Hindlimb muscle (tissue), 1 donor: ENCODE measurements at places on chromosomes 16 and 17.

DNA sequence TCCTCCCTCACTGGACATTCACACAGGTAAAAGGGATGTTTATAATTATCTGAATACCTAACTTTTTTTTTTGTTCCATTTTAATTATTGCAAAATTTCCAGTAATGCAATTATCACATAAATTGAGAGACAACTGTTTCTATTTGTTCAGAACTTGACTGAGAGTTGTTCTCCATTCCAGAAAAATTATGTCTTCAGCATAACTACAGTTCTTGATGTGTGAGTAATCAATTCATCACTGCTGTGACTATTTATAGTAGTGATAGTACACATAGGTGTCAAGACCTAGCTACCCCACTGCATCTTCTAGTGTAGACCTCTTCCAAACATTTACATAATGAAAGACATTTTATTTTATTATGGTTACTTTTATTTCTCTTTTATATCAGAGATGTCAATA lies 5.8 kb upstream of the TNRC6A start:
- no peak for DNase-seq

DNA sequence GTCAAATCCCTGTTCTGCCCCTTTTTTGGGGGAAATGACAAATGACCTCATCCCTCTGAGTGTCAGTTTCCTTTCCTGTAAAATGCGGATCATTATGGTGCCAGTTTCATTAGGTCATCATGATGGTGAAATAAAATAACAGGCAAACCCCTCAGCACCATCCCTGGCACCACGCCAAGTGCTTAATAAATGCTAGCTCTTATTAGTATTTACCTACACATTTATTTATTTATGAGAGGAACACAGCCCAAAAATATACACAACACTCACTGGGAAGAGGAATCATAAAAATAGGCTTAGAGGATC lies 28.6 kb upstream of the GPRC5B start:
- DNase-seq = no peak

GRCh38 chr17:70644096-70644495 lies 474.8 kb downstream of the KCNJ2 start:
- no peak for DNase-seq

- no peak for DNase-seq
These were observed 4.8 kb downstream of the TOP2A start for GRCh38 chr17:40412880-40413279.

DNA sequence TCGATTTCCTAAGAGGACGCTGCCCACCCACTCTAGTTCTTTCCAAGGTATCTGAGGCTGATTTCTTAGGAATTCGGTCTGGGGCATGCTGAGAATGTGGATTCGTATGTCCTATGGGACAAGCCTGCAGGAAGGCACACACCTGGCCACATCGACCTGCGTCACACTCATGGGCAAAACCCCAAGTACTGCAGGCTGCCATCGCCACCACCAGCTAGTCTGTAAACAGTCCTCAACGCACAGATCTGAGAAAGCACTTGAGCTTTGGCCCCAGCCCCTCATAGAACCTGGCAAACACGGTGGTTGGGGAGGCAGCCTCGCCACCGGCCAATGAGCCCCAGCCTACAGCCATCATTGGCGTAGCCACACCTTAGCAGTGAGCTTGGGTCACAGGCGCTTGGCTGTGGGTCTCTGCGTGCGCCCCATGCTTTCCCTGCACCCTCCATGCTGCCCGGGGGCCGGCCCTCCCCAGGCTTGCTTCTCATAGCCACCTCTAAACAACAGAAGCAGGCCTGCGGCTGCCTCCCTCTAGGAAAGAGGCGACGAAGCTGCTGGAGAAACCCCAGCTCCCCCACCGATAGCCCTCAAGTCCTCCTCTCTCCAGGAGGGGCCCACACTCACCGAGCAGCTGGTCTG lies 75.1 kb downstream of the ZNF778 start:
- DNase-seq = no peak

DNA sequence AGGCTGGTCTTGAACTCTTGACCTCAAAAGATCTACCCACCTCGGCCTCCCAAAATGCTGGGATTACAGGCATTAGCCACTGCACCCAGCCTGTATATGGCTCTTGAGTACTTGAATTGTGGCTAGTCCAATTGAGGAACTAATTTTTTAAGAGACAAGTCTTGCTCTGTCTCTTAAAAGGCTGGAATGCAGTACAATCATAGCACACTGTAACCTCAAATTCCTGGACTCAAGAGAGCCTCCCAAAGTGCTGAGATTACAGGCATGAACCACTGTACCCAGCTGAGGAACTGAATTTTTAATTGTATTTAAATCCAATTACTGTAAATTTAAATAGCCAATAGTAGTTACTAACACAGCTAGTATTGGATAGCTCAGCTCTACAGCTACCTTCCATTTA lies 50.6 kb downstream of the MED13 start:
- no peak for DNase-seq

DNA sequence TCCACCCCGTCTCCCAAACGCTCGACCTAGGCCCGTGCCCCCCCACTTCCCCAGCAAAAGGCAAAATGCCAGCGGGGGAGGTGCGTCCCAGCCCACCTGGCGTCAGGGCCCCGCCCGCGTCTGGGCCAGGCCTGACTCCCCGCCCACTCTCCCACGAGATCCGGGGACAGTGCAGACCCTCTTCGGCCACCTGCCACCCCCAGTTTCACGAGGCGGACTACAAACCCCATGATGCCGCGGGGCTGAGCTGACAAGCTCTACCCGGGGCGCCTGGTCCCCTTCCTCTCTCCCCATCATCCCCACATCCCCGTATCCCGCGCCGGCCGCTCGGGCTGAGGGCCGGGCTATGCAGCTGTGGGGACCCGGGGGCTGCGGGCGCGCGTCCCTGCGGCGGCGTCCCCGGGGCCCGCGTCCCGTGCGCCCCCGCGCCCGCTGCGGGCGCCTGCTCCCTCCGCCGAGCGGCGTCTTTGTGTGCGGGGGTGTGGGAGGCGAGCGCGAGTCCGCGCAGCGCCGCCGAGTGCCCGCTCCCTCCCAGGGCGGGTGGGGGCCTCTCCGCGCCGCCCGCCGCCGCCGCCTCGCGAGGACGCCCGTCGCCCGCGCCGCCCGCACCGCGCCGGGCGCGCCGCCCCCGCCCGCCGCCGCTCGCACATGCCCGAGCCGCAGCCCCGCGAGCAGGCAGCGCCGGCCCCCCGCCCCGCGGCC lies at the start of gene ANKRD13B:
Gene ANKRD13B, plus strand, starts transcription at position 283 of the 702 bp plus-strand sequence. CDS start 490 bp downstream, outside the sequence.
- DNase-seq = no peak

- no peak for DNase-seq
These were observed 181.9 kb downstream of the CNTNAP4 start for GRCh38 chr16:76459111-76459510.
